ENCODE measurements at places on chromosomes 13 and 19.

- DNase-seq: no peak
Measured at GRCh38 chr13:51015973-51016372, 95.1 kb downstream of the C13orf42 start.

DNA sequence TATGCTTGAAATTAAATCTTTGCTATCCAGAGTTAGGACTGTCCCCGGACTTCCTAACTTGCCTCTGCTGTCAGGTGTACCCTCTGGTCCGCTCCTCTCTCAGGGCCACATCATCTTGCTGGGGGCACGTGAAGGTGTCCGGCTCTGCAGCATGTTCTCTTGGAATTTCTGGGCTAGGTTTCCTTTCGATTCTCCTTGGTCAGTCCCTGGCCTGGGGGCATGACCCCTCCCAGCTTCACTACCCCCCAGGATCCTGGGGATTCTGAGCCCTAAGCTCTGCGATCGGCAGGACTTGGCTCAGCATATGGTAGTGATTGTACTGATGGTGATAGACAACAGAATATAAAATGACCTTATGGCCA, 5.1 kb upstream of the GPI start:
- DNase-seq: no peak

DNA sequence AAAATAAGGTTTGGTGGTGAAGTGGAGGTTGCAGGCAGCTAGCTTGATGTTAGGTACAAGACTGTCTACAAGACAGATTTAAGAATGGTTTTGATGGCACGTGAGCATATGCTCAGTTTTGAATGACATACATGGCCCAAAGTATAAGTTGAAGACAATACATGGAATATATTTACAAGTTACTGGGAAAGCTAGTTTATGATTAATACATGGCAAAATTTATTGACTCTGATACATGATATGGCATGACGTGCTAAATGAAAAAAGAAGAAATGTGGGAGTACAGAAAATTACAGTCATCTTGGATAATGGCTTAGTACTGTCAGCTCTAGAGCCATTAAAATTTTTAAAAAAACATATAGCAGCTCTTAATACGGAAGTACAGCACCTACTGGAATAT, 4.4 kb downstream of the KLF5 start:
- no peak for DNase-seq

GRCh38 chr13:109771926-109772325, 14.5 kb downstream of the IRS2 start:
- DNase-seq: no peak

GRCh38 chr19:18870531-18871172, 25.3 kb downstream of the CERS1 start:
- DNase-seq: no peak

GRCh38 chr13:73745190-73745589, 389.0 kb downstream of the KLF12 start:
- DNase-seq: no peak

- DNase-seq: no peak
Measured at GRCh38 chr13:36357692-36358091, 11.5 kb upstream of the SPART start.

GRCh38 chr13:99505814-99506269, 4.6 kb downstream of the TM9SF2 start:
- DNase-seq: no peak

DNA sequence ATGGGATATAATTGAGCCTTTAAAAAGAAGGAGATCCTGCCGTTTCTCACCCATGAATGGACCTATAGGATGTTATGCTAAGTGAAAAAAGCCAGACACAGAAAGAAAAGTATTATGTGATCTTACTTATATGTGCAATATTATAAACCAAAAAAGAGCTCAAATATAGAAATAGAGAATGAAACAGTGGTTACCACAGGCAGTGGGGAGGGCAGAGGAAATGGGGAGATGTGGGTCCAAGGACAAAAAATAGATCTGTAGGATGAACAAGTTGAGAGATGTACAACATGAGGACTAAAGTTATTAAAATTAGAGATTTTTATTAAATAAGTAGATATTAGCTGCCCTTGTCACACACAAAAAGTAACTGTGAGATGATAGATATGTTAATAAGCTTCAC, 29.1 kb downstream of the TDRD3 start:
- no peak for DNase-seq

GRCh38 chr13:110129539-110130186, 177.3 kb downstream of the COL4A1 start:
- DNase-seq: no peak

DNA sequence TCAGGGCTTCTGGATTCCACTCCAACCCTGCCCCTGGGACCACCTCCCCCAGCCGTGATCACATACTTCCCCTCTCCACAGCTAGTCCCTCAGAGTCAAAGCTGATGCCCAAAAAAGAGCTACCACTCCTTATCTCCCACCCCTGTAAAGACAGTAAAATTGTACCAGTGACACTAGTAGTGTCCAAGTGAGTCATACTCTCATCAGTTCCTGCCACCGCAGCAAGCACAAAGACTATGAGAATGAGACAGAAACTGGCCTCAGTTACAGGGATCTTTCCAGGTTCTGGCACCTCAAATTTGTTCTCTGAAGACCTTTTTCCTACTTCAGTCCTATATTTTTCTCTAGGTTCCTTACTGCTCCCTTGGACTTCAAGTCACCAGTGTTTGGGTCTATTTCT, 144.2 kb downstream of the SPRY2 start:
- no peak for DNase-seq

GRCh38 chr13:77409412-77409811, 82.5 kb upstream of the MYCBP2 start:
- DNase-seq: no peak

- DNase-seq: no peak
Measured at GRCh38 chr19:55082020-55082851, 6.6 kb downstream of the EPS8L1 start.

GRCh38 chr19:21047716-21048115, 27.3 kb downstream of the ZNF430 start:
- DNase-seq: no peak

- DNase-seq: peak; percentile 15
Measured at GRCh38 chr13:29707876-29708543, 112.5 kb upstream of the SLC7A1 start.

DNA sequence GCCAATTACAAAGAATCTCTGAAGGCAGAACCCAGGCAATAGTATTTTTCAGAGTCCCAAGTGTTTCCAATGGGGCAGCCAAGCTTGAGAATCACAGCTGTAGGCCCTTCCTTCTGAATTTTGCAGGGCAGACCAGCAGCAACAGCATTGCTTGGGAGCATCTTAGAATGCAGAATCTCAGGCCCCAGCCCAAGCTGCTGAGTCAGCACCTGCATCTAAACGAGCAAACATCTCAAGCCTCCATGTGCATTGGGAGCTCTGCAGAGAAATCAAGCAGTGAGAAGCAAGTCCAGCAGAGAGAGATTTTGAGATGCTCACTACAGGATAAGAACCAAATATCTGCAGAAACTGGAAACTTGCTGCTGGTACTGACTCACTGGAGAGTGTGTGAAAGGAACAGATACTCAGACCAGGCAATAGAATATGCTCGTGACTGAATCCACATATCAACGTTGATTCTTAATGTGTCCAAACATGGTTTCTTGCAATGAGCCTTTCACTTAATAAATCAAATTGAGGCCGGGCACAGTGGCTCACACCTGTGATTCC, 81.5 kb upstream of the TNFSF11 start:
- DNase-seq: no peak

GRCh38 chr19:36128392-36128736, 11.5 kb upstream of the CAPNS1 start:
- DNase-seq: no peak

DNA sequence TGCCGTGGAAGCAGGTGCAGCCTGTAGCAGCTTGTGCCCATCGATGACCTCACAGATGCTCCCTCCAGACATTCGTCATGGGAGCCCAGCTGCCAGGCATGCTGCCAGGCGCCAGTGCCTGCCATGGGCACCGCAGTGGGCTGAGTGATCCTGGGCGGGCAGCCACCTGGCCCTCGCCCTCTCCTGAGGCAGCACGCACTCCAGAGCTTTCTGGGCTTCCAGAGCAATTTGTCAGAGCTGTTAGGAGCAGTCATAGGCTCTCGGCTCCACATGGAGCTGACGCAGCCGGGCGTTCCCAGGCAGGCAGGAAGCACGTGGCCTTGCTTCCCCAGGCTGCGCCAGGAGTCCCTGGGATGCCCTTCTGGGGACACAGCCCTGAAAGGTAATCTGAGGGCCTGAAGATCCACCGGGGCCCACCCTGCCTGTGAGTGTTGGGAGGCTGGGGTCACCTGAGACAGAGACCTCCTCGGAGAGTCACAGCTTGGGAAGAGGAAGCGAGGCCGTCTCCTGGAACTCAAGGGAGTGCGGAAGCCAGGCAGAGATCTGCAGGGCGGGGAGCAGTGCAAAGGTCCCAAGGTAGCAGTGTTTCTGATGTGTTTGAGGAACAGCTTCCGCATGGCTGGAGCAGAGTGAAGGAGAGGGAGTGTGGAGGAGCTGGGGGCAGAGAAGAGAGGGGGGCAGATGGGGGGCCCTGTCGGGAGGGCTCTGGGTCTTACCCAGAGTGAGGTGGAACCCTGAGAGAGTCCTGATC, 50.6 kb downstream of the DPF1 start:
- no peak for DNase-seq

DNA sequence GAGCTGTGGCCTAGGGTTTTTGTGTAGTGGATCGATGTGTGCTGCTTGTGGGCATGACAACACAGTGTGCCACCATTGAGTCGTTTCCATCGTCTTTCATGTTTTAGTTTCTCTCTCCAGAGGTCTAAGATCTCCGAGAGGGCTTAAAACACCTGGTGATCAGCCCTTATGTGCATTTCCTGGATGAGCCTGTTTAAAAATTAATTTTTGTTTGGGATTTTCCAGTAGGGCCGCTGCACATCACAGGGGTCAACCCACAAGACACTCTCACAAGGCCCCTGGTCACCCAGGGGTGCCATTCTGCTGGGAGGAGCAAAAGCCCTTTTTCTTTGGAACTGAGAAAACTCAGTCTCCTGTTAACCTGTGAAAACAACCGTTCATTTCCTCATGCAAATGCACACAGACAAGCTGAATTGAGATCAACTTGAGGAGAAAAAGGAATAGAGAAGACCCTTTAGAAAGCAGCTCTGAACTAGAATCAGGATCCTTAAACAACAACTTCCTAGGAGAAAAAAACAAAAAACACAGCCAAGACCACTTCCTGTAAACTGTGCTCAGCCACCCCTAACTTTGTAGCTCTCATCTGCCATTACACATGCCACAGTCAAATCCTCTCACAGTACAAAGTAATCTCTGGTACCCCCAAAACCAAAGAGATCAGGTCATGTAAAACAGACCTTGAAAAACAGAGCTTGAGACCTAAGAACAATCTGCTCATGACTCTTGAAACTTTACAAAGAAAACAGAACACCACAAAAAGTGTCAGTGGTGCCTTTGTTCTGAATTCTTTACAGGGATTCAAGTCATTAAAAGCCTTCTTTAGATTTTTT, 8.3 kb upstream of the MTRF1 start:
- DNase-seq: no peak

DNA sequence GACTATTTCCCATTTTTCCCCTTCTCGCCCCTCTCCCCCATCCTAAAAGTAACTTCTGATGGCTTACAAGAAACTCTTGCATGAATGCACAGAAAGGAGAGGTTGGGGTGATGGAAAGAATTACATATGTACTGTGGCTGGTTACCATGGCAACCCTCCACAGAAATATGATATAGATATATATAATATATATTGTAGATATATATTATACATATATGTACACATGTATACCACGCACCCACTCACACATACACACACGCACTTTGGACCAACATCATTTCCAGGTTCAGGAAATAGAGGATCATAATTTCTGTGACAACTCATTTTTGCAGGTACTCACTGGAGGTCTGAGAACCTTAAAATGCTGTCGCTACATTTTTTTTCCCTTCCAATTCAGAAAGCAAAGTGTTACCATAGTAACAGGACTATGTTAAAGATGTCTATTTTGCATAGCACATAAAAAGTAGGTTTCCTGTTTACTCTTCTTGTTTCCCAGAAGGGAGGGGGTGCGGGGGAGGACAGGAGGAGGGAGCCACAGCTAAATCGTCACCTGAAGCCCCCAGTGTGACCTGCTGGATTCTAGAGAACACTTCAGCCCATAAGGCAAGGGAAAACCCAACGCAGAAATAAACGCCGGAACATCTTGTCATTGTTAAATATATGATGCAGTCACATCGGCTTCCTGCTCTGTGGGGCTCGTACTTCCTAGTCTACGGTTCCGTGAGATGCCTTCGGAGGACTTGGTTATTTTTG, 44.7 kb downstream of the EFNB2 start:
- DNase-seq: no peak

DNA sequence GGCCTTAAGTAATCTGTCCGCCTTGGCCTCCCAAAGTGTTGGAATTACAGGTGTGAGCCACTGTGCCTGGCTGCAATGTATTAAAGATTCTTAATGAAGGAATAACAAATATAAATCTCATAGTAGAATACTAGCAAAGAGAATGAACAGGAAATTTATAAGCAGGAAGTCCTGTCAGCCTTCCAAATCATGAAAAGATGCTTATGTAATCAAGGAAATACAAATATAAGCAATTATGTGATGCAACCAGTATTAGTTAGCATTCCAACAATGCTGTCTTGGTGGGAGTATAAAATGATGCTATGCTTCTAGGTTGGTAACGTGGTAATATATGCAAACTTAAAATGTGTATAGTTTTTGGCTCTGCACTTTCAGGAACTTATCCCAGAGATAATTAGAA, 133.8 kb downstream of the PDS5B start:
- no peak for DNase-seq
